ENCODE measurements at places on chromosomes 11 and 22.
A peak's percentile ranks its signal among the peaks of the same experiment; 100 is the strongest.

DNA sequence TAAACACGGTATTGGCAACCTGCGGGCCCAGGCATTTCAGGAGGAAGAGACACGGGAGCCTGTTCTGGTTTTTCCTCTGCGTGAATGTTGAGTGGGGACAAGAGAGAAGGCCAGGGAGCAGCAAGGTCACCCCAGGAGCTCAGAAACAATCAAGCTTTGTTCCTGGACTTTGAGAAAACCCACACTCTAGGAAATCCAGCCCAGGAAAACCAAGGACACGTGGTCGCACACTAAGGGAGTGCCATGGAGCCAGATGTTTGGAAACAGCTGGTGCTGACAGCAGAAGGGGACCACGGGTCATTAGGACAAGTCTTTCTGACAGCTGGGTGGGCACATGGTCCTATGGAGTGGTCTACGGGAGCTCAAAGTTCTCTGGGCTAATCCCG, 44.1 kb downstream of the MYH9 start:
- DNase-seq: no peak

DNA sequence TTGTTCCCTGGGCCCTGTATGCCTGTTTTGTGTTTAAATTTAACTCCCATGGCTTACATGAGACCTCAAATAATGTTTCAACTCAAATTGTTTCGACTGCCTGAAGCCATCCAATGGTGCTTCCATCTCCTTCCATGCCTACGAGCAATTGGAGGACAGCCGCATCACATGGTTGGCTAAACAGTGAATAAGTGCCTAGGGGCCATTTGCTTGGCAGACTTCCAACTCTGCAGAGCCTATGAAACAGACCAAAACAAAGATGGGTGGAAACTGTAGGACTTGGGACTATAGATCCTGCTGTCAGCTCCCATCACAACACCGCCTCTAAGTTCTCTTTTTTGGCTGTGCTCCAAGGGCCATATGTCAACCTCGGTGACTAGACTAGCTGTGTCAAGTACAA, 84.1 kb downstream of the PARVA start:
- no peak for DNase-seq

DNA sequence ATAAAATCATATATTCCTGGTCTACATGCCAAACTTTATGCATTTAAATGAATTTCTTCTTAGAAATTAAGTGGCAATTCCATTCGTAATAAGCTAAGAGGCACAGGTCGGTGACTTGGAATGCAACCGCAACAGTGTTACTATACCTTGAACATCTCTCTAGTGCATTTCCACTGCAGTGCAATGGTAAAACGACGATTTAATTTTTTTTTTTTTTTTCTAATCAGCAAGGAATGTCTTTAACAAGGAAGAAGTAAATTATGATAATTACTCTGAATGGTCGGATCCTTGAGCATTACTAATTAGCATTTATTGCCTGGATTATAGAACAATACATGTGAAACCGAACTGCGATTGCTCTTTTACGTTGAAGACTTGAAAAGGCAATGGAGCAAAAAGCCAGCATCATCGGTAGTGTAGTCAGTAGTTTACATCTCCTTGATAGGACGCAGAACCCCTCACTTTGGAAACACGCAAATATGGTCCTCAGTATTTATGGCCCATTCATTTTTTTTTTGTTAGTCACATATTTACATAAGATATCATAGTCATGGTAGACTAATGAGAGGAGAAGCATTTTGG, 20.2 kb downstream of the BLID start:
- no peak for DNase-seq

DNA sequence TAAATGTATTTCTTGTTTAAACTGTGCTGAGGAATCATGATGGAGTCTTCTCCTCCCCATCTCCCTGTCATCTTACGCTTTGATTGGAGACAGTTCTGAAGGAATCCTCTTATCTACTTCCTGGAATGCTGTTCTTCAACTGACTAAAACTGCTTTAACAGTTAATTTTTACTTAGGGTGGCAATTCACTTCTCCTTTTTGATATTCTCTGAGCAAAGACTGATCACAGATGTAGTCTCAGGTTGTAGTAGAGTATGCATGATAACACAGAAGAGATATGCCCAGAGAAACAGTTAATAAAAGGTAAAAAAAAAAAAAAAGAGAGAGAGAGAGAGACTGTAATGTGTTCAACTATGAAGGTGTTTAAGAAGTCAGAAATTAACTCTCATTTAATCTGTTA, 1.4 kb upstream of the CASP5 start:
- no peak for DNase-seq

DNA sequence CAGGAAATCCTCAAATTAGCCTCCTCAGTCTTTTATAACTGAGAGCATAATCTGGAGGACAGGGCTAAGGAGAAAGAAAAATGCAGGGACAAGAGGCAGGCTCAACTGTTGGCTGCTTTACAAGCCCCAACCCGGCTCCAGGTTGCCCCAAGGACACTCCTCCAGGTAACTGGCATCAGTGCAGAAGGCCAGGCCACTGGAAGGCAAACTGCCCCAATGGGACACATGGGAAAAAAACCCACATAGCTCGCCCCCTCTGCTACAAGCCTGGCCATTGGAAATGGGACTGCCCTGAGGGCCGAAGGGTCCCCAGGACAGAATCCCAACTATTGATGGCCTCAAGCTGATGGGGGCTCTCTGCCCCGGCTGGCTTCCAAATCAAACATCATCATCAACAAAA, 17.9 kb upstream of the FBLN1 start:
- DNase-seq: no peak

DNA sequence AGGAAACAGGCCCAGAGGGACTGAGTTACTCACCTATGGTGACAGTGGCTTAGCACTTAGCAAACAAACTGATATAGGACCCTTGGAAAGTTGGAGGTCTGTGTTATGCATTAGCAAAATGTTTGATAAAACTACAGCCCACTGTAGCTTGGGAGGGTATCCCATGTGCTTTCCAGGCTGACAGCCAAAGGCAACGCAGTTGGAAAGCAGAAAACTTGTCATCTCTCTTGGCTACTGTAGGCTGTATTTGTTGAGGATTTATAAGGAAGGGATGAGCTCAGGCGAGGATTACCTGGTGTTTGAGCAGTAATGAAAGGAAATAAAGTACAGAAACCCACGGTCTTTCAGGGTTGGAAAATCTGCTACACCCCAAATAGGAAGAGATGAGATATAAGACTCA, 23.8 kb downstream of the SDHAF2 start:
- no peak for DNase-seq

DNA sequence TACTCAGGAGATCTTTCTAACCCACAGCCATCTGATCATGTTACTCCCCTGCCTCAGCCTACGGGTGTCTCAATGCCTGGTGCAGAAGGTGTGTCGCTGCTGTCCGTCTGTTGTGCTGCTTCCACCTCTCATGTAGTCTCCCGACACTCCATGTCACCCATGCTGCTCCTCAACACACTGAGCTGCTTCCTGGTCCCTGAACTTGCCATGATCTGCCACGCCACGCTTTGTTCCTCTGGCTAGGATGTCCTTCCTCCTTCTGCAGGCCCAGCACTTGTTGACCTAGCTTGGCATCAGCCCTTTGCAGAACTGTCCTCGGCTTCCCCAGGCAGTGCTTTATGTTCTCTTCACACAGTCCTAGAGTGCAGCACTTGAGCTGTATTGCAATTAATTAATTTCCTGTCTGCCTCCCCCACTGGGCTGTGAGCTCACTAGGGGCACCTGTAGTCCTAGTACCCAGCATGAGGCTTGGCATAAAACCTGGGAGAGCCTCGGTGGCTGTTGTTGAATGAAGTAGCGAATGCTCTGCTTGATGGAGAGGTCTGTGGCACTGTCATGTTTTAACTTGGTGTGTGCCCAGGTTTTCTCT, 9.5 kb downstream of the GTPBP1 start:
- no peak for DNase-seq

DNA sequence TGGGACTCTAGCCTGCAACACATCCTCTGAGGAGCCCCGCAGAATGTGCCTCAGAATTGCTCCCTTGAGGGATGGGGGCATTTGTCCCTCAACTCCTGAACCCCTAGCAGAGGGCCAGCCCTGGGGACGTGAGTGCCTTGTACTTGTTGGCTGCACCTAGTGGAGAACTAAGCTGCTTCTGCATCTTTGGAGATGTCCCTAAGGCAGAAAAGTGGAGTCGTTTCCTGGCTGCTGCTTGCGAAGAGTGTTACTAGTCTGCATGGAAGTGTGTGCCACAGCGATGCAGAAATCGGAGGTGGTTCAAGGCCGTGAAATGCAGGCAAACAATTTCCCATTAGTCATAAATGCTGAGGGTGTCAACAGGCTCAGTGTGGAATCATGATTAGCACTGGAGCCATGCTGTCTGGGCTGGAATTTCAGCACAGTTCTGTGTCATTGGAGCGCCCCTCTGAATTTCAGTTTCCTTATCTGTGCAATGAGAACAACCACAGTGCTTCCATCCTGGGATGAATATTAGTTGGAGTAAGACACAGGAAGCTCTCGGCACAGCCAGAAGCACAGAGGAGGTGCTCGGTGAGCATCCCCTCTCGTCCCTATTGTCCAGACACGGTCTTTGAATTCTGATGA, 56.5 kb downstream of the MIAT start:
- DNase-seq: peak; percentile 36

GRCh38 chr11:106133529-106133928, 56.1 kb downstream of the AASDHPPT start:
- no peak for DNase-seq

DNA sequence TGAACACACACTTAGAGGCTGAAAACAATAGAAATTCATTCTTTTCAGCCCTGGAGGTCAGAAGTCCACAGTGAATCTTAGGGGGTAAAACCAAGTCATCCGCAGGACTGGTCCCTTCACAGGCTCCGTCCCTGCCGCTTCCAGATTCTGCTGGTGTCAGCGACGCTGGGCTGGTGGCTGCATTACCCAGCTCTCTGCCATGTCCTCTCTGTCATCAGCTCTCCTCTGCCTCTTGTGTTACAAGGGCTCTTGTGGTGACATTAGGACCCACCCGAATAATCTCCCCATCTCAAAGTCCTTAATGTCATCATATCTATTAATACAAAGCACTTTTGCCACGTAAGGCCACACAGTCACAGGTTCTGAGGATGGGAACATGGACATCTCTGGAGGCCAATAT, 47.7 kb upstream of the ANO1 start:
- no peak for DNase-seq

GRCh38 chr22:24067587-24068376, 56.7 kb downstream of the CABIN1 start:
- no peak for DNase-seq

DNA sequence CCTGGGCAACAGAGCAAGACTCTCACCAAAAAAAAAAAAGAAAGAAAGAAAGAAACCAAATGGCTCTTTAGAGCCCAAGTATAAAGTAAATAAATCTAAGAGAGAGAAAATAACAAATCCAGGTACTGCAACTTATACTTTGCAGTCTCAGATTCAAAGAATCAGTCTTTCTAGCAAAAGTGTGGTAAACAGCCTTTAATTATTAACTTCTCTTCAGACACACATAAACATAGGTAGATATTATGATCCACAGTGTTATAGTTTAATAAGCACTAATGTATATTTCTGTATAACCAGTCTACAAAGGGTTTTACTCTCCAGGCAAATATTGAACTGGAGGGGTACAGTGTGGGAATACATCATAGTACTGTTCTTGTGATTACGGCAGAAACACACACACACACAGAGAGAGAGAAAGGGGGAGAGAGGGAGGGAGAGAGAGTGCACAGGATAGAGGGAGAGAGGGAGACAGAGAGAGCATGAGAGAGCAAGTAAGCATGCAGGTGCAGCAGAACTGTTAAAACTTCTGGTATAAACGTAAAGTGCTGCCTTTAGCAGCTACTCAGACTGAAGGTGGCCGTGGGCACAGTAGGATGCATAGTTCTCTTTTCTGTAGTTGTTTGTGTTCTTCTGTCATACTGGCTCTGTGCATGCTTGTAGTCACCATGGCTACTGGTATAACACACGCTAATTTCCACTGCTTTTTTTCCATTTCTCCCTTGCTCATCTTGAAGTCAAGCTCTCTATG, 32.3 kb downstream of the MTMR2 start:
- DNase-seq: no peak

DNA sequence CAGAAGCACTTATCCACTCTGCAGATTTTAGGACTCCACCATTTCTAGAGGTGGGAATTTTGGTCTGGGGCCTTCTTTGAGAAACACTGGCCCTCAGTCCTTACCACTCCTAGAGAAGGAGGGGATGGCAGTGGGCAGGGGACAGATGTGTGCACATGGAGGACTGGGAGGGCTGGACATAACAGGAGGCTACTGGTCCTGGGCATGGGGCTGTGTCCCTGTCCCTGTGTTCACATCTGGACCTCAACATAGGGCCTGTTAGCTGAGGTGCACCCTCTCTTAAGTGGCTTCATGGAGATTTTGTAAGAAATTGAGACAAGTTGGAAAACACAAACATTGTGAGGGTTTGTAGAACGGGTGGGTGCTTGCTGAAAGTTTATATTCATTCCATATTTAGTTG, 103.4 kb downstream of the ATXN10 start:
- no peak for DNase-seq

GRCh38 chr11:57546869-57547475, 9.6 kb downstream of the SMTNL1 start:
- no peak for DNase-seq

- no peak for DNase-seq
These were observed 116.6 kb downstream of the CEP164 start for GRCh38 chr11:117444256-117444655.

- DNase-seq: no peak
These were observed 72.3 kb downstream of the ADM start for GRCh38 chr11:10377183-10377582.

GRCh38 chr11:73243093-73243485, 25.0 kb downstream of the P2RY2 start:
- DNase-seq: no peak

DNA sequence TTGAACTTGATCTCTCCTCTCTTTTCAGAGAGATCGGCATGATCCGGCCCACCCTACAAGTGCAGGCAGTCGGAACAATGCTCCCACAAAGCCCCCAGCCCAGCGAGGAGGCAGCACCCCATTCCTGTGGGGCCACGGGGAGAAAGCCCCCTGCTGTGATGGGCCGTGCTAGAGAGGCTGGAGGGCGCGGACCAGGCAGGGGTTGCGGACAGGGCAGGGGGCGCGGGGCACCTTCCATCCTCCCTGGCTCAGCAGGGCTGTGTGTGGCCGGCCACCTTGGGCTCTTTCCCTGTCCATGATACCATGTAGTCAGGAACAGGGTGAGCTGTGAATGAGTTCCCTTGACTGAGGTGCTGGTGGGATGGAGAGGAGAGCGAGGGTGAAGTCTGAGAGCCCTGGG, 379.8 kb downstream of the BRD1 start:
- no peak for DNase-seq

DNA sequence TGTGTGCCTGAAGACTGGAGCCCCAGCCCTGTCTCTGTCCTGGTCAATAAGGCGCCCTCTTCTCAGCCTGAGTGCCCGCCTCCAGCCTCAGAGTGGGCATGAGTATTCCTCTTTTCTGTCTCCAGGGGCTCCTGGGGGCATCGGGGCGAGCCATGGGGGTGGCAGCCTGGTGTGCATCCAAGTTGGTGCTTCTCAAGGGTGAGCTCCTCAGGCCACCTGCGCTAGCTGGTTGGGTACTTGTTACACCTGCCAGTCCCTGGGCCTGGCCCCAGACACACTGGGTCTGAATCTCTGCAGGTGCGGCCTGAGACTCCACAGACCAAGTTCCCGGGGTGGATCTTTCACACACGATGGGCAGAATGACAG, 168.6 kb upstream of the B3GAT1 start:
- DNase-seq: no peak
